GM04504 (cell line): ENCODE measurements at places on chromosomes 7 and 10.

DNA sequence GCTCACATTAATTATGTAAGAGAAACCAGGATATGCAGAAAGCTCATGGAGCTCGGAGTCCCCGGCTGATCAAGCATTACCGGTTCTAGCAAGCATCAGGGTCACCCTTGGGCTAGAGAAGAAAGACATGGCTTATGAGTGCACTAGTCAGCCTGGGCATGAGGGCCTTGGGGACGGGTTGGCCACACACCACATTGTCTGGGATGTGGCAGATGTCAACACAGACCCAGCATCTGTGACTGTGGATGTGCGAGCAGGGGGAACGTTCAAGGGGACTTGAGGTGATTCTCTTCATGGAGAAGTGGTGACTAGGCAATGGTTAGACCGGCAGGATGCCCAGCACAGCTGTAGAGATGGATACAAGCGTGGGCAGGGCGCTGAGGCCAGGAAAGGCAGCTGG is 13.7 kb downstream of the ZMIZ2 start:
- no peak for DNase-seq

GRCh38 chr10:58356756-58357155 is 21.9 kb downstream of the UBE2D1 start:
- no peak for DNase-seq

DNA sequence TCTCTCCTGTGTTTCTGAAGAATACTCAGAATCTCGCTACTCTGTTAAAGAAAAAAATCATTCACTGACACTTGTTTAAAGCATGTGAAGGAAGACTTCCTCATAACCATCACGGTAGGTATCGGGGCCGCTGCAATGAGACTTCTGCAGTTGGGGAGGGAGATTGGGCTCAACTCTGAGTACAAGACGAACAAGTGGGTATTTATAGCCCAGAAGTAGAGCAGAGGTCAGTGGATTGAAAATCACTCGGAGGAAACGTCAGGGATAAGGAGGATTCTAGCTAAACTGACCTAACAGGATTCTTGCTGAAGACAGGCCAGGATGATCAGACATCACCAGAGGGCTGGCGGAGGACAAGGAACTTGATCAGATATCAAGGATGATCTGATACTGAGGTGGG is 33.3 kb downstream of the ITPRIP start:
- no peak for DNase-seq

DNA sequence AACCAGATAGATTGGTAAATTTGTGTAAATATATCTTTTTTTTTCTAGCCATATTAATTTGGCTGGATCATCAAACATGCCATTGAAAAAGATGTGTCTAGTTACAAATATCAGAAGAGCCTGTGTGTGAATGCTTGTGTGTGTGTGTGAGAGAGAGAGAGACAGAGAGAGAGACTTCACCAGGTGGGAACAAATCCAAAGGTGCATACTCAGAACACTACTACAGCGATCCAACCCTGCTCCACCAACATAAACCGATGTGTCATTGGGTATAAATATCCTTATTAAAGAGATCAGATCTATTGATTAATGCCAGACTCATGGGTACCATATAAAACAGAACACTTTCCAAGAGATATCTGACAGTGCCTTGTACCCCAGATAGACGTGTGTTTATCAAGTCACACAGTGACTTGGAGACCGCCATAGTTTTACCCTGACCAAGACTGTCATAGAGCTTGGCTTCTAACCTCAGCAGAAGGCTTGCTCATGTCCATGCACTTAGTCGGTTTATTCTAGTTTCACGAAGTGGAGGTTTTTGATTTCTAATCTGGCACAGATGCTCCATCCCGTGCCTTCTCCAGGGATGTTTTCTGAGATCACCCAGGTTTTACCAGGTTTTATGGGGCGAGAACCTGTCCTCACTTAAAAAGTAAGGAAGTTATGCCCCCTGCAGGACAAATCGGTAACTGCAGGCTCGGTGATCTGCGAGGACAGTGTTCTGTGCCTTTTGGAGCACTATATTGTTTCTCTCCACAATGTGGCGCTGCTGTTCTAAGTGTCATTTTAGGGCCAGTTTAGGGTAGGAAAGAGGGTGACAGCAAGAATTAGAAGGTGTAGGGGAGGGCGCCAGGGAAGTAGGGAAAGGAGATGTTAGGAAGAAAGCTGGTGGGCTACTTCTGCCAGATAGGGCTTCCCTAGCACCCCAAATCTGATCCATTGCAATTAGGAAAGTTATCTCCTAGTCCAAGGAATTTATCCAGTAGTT is 29.3 kb upstream of the WNT8B start:
- DNase-seq: peak; percentile 77

DNA sequence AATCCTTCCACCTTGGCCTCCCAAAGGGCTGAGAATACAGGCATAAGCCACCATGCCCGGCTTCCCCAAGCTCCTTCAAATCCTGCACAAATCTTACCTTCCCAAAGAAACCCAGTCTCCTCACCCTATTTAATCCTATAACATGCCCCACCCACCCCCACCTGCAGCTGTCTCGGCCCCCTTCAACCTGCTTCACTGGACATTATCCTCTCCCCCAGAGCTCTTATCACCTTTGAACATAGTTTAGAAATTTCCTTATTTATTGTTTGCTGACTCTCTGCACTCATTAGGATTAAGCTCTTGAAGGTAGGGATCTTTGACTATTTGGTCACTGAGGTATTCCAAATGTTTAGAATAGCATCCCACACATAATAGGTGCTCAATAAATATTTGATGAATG is 3.5 kb downstream of the ZNF467 start:
- no peak for DNase-seq

GRCh38 chr10:129744134-129745111 is 219.7 kb downstream of the EBF3 start:
- no peak for DNase-seq
